T-helper 17 cell (primary cell): ENCODE measurements at places on chromosomes 6 and 20. TPM values are rescaled to one million over a fixed set of nuclear protein-coding genes. Genes with fewer than 3 reads are reported as not detected.

DNA sequence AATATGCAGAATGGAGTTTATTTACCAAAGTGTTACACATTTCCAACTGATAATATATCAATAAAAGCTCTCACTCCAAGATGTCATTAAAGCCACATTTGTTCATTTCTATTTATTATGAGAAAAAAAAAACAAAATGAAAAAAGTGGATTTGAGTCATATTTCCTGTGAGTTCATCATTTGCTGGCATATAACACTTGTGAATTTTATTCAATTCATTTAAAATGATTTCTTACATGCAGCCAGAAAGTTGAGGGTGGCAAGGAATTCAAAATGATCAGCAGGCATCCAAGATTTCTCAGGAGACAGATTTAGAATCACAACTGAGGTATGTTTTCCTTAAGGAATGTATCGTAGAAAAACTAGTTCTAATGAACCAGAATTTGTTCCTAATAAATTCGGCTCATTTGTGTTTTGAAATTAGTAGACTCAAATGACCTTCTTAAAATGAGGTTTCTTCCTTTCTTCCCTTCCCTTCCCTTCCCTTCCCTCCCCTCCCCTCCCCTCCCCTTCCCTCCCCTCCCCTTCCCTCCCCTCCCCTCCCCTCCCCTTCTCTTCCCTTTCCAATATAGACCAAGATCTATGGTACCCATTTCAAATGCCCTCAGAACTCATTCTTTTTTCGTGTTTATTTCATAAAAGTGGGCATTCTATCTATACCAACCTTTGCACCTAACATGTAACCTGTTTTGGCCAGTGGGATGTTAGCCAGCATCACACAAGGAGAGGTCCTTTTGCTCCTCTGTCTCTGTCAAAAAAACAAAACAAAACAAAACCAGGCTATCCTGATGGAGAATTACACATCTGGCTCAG, 357.9 kb upstream of the TSHZ2 start:
- H3K4me1 ChIP-seq, result peaks cover 3% of the 10 kb centered on the region
- no peaks in the 10 kb centered on the region for H3K36me3 ChIP-seq
- DNase-seq, result no peak
- H3K4me3 ChIP-seq, result no peak overlapping the region

DNA sequence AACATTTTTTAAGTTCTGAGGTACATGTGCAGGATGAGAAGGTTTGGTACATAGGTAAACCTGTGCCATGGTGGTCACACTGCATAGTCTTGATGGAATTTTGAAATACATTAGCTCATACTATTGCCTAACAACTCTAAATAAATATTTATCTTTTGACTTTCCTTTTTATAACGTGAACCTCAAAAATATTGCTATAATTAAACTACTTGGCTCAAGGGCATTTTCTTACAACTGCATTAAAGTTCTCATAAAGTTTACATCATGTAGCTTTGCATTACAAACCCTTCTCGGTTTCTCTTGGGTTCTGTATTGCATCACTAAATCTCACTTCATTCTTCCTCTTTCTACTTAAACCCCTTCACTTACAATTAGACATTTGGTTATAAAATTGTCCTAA, 636.0 kb upstream of the PTCHD4 start:
- no peak overlapping the region for H3K4me3 ChIP-seq
- no peaks in the 10 kb centered on the region for H3K27me3 ChIP-seq
- no peaks in the 10 kb centered on the region for H3K36me3 ChIP-seq
- no peaks in the 10 kb centered on the region for H3K4me1 ChIP-seq

GRCh38 chr20:35368666-35369423, 42.9 kb downstream of the UQCC1 start:
- no peaks in the 10 kb centered on the region for H3K27me3 ChIP-seq
- peaks cover 12% of the 10 kb centered on the region for H3K36me3 ChIP-seq
- no peak for DNase-seq
- H3K4me1 ChIP-seq, result peaks cover 14% of the 10 kb centered on the region
- no peak overlapping the region for H3K4me3 ChIP-seq

- no peaks in the 10 kb centered on the region for H3K36me3 ChIP-seq
- H3K4me1 ChIP-seq, result no peaks in the 10 kb centered on the region
- peaks cover 23% of the 10 kb centered on the region for H3K27me3 ChIP-seq
- no peak overlapping the region for H3K4me3 ChIP-seq
- no peak for DNase-seq
- no peak overlapping the region for H3K27ac ChIP-seq
Measured at GRCh38 chr20:57153238-57153905, 113.1 kb downstream of the BMP7 start.

- H3K4me3 ChIP-seq, result no peak overlapping the region
- DNase-seq, result no peak
- peaks cover 11% of the 10 kb centered on the region for H3K27me3 ChIP-seq
- H3K27ac ChIP-seq, result no peak overlapping the region
Measured at GRCh38 chr20:38392356-38392755, 42.8 kb downstream of the SNHG17 start.

DNA sequence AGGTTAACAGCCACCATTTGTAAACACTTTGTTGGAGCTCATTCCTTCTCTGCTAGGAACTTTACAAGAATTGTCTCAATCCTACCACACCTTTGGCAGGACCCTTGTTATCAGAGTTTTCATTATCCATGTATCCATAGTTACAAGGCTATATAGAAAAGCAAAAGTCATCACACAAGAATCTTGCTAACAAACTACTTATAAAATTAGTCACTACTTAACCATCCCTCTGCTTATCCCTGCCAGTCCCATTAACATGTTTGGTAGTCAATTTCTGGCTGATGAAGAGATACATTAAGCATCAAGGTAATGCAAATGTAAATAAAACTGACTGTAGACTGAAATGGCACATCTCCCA, 10.4 kb downstream of the ZSWIM3 start:
- H3K27me3 ChIP-seq, result no peaks in the 10 kb centered on the region
- H3K4me1 ChIP-seq, result peaks cover 9% of the 10 kb centered on the region
- DNase-seq, result no peak
- H3K36me3 ChIP-seq, result peaks cover 4% of the 10 kb centered on the region
- H3K27ac ChIP-seq, result no peak overlapping the region

DNA sequence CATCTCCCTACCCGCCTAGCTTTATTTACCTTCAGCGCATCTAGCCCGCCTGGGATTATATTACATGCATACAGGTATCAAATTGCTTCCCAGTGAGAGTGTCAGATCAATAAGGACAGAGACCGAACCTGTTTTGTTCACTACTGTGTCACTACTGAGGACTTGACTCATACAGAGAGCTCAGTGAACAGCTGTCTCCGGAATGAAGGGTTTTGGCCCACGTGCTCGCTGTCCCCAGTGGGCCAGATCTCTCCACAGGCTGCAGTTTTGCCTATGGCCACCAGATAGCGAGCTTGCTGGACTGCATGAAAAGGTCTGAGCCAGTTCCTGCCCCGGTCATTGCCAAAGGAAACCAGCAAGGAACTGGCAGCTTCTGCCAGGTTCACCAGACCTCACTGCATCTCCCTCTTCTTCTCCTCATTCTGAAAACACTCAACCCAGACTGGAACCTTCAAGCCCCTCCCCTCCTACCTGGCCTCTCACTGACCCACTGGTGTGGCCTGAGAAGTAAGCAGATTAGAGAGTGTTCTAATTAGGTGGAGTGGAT, 150.8 kb downstream of the ZMYND8 start:
- peaks cover 6% of the 10 kb centered on the region for H3K4me1 ChIP-seq
- no peaks in the 10 kb centered on the region for H3K27me3 ChIP-seq
- H3K4me3 ChIP-seq, result no peak overlapping the region
- no peak overlapping the region for H3K27ac ChIP-seq

DNA sequence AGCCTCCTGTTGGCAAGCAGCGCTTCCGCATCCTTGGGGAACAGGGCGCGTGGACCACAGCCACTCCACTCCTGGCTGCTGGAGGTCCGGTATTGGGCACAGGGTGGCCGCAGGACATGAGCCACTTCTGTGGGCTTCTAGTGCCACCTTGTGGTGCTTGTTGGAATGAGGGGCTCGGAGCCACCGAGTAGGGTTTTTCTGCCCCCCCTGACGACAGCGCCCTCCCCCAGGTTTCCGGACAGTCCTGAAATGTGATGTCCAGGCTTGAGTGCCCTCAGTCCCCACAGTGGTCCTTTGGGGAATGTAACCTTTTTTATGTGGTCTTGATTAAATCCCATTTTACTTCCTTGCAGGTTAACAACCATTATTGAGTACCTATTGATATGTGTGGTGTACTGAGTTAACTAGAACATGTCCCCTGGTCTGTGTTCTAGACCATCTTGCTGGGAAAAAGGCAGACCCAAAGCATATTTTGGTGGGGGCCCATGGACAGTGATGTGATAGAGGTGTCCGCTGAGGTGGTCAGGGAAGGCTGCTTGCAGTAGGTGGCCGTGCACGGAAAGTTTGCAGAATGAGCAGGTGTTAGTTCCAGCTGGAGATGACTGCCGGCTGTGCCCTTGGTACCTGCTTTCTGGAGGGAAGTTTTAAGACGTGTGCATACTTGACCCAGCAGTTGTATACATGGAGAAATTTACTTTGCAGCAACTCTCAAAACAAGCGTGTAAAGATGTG, 70.0 kb downstream of the PTPN1 start:
- peak overlapping the region; percentile 45 for H3K4me3 ChIP-seq
- DNase-seq, result no peak
- peaks cover 8% of the 10 kb centered on the region for H3K4me1 ChIP-seq
- peaks cover 2% of the 10 kb centered on the region for H3K36me3 ChIP-seq
- no peaks in the 10 kb centered on the region for H3K27me3 ChIP-seq

GRCh38 chr6:71476872-71477271, 188.3 kb downstream of the OGFRL1 start:
- H3K27ac ChIP-seq, result no peak overlapping the region
- peaks cover 3% of the 10 kb centered on the region for H3K4me1 ChIP-seq
- no peak overlapping the region for H3K4me3 ChIP-seq
- H3K36me3 ChIP-seq, result no peaks in the 10 kb centered on the region
- H3K27me3 ChIP-seq, result peaks cover 13% of the 10 kb centered on the region

GRCh38 chr6:96562886-96563285, at the start of gene FHL5:
Gene FHL5 (plus strand): TSS chr6:96563128. CDS start chr6:96603614, 40,486 bp downstream.
- no peaks in the 10 kb centered on the region for H3K27me3 ChIP-seq
- H3K27ac ChIP-seq, result no peak within 1 kb of the TSS
- no peak within 1 kb of the TSS for H3K4me3 ChIP-seq

- DNase-seq, result no peak
- H3K4me3 ChIP-seq, result no peak overlapping the region
- H3K27me3 ChIP-seq, result peaks cover 58% of the 10 kb centered on the region
Measured at GRCh38 chr6:138264372-138264880, 46.1 kb upstream of the PBOV1 start.

- H3K27me3 ChIP-seq, result no peaks in the 10 kb centered on the region
- peak overlapping the region; percentile 52 for H3K4me3 ChIP-seq
- H3K4me1 ChIP-seq, result peaks cover 21% of the 10 kb centered on the region
Measured at GRCh38 chr20:24045621-24046318, 57.2 kb upstream of the GGTLC1 start.

- no peaks in the 10 kb centered on the region for H3K4me1 ChIP-seq
- H3K36me3 ChIP-seq, result no peaks in the 10 kb centered on the region
- DNase-seq, result no peak
- no peak overlapping the region for H3K4me3 ChIP-seq
Measured at GRCh38 chr6:164098857-164099267, 684.3 kb downstream of the QKI start.

GRCh38 chr6:124721331-124721730, 240.9 kb upstream of the RNF217 start:
- no peak for DNase-seq
- no peaks in the 10 kb centered on the region for H3K27me3 ChIP-seq
- no peaks in the 10 kb centered on the region for H3K4me1 ChIP-seq
- H3K4me3 ChIP-seq, result no peak overlapping the region
- H3K36me3 ChIP-seq, result no peaks in the 10 kb centered on the region

DNA sequence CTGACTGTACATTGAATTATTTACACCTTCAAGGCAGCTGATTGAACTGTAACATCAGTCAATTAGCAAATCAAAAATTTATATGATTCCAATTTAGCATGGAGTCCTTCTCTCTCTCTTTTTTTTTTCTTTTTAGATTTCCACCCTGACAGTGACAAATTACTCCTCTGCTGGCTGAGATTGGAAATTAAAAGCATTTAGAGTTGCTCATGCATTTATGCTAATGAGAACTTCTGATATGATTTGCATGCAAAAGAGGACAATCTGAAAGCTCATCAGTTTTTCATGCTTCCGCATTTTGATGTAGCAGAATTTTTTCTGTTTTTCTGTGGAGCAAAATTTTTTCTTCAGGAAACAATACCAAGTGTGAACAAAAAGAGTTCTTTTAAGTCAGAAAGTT, 130.5 kb upstream of the NOX3 start:
- peaks cover 3% of the 10 kb centered on the region for H3K4me1 ChIP-seq
- no peak overlapping the region for H3K27ac ChIP-seq
- H3K27me3 ChIP-seq, result peaks cover 13% of the 10 kb centered on the region
- no peak for DNase-seq
- H3K36me3 ChIP-seq, result no peaks in the 10 kb centered on the region

- no peaks in the 10 kb centered on the region for H3K36me3 ChIP-seq
- peaks cover 6% of the 10 kb centered on the region for H3K4me1 ChIP-seq
- H3K27me3 ChIP-seq, result peaks cover 6% of the 10 kb centered on the region
- no peak for DNase-seq
- H3K27ac ChIP-seq, result no peak overlapping the region
Measured at GRCh38 chr6:129903082-129903481, 42.0 kb upstream of the TMEM244 start.

GRCh38 chr6:2187826-2188225, 57.6 kb downstream of the GMDS start:
- H3K4me1 ChIP-seq, result peaks cover 10% of the 10 kb centered on the region
- peaks cover 3% of the 10 kb centered on the region for H3K36me3 ChIP-seq
- H3K27ac ChIP-seq, result no peak overlapping the region
- peaks cover 6% of the 10 kb centered on the region for H3K27me3 ChIP-seq

GRCh38 chr6:83352424-83353061, 78.3 kb downstream of the ME1 start:
- no peaks in the 10 kb centered on the region for H3K27me3 ChIP-seq
- no peaks in the 10 kb centered on the region for H3K4me1 ChIP-seq
- no peak overlapping the region for H3K4me3 ChIP-seq
- no peaks in the 10 kb centered on the region for H3K36me3 ChIP-seq
- H3K27ac ChIP-seq, result no peak overlapping the region

DNA sequence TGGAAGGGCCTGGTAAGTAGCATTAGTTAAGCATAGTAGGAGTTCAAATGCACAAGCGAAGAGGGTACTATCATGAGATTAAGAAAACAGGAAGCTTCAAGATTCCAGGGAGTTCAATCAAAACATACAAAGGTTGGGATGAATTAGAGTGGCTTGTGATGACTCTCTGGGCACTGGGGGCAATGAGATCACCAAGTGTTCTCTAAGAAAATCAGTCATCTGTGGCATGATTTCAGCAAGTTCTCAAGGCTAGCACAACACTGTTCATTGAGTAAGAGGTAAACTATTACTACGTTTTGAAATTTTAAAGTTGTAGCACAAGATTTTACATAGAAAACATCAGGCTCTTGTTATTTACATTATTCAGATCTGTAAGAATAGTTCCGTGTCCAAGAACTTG, 139.7 kb upstream of the FLRT3 start:
- H3K4me1 ChIP-seq, result no peaks in the 10 kb centered on the region
- no peak for DNase-seq
- no peak overlapping the region for H3K27ac ChIP-seq
- H3K4me3 ChIP-seq, result no peak overlapping the region
- no peaks in the 10 kb centered on the region for H3K27me3 ChIP-seq

Gene HFE
- total RNA-seq, result 1.2 TPM

Gene PLCB4
- total RNA-seq, result not detected

Gene BCAS1
- total RNA-seq, result 0.27 TPM

Gene CRISP2
- not detected for total RNA-seq

Gene KCNK16
- total RNA-seq, result not detected

Gene IBTK
- 20.3 TPM for total RNA-seq

Gene SRC
- total RNA-seq, result 22.8 TPM
